ENCODE measurements at places on chromosomes 5 and 9. TPM values are rescaled to one million over a fixed set of nuclear protein-coding genes. Genes with fewer than 3 reads are reported as not detected.

SLC25A2 gene
- 1.4 TPM for total RNA-seq

NUTM2F gene
- total RNA-seq, result not detected

CEP120 gene
- total RNA-seq, result 16.9 TPM

BSPRY gene
- 3.9 TPM for total RNA-seq

LTC4S gene
- total RNA-seq, result 1.5 TPM

IL13 gene
- total RNA-seq, result 0.10 TPM

PPP3R2 gene
- total RNA-seq, result not detected

PCDHGA4 gene
- total RNA-seq, result 2.9 TPM

SLCO4C1 gene
- 4.2 TPM for total RNA-seq

GBGT1 gene
- total RNA-seq, result 3.4 TPM

TCF7 gene
- total RNA-seq, result 3.5 TPM

TCOF1 gene
- 11.9 TPM for total RNA-seq

EIF4EBP3 gene
- total RNA-seq, result 1.3 TPM

HSPB3 gene
- 15.3 TPM for total RNA-seq

RUSC2 gene
- 11.2 TPM for total RNA-seq

CHSY3 gene
- 9.6 TPM for total RNA-seq

NR5A1 gene
- not detected for total RNA-seq

C1QTNF2 gene
- total RNA-seq, result 12.3 TPM

PCDHGA12 gene
- 3.9 TPM for total RNA-seq

PDZD2 gene
- total RNA-seq, result 34.9 TPM

TRAF2 gene
- 7.8 TPM for total RNA-seq

SLF1 gene
- 11.0 TPM for total RNA-seq

TLX3 gene
- not detected for total RNA-seq

CCDC180 gene
- 16.1 TPM for total RNA-seq

SMC2 gene
- total RNA-seq, result 21.1 TPM

FOXD4L4 gene
- 0.20 TPM for total RNA-seq

OCLN gene
- total RNA-seq, result 22.6 TPM
